Esophagus squamous epithelium (tissue), 5 donors: ENCODE measurements at places on chromosomes 13 and 19.

DNA sequence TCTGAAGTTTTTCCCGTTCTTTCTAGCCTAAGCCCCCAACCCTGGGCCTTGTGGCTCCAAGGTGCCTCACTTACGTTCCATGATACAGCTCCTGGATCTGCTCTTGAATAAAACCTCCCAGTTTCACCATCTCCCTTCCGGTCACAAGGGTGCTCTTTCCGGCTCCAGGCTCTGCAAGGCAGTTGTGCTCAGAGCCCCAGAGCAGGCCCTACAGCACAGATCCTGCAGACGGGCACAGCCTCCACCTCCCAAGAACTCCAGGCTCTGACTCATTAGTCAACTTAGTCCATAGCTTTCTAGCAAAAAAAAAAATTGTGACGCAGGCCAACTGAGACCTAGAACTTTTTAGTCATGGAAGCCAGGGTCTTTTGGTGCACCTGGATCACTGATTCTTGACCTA lies 33.9 kb upstream of the SLC7A10 start:
- no peak for DNase-seq

DNA sequence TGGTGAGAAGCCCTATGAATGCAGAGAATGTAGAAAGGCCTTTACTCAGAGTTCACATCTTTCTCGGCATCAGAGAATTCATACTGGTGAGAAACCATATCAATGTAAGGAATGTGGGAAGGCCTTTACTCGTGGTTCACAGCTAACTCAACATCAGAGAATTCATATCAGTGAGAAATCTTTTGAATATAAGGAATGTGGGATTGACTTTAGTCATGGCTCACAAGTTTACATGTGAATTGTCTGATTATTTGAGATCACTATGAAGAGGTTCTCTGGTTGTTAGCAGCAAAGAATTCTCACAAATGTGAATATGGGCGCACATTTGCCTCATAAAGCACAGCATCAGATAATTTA lies 43.7 kb downstream of the ZNF585A start:
- no peak for DNase-seq

GRCh38 chr13:24614306-24615080 lies 65.7 kb upstream of the ATP12A start:
- DNase-seq = no peak

GRCh38 chr19:8612807-8613171 lies 2.3 kb upstream of the ADAMTS10 start:
- DNase-seq = no peak

GRCh38 chr13:95579303-95579702 lies 26.8 kb downstream of the CLDN10 start:
- DNase-seq = no peak

DNA sequence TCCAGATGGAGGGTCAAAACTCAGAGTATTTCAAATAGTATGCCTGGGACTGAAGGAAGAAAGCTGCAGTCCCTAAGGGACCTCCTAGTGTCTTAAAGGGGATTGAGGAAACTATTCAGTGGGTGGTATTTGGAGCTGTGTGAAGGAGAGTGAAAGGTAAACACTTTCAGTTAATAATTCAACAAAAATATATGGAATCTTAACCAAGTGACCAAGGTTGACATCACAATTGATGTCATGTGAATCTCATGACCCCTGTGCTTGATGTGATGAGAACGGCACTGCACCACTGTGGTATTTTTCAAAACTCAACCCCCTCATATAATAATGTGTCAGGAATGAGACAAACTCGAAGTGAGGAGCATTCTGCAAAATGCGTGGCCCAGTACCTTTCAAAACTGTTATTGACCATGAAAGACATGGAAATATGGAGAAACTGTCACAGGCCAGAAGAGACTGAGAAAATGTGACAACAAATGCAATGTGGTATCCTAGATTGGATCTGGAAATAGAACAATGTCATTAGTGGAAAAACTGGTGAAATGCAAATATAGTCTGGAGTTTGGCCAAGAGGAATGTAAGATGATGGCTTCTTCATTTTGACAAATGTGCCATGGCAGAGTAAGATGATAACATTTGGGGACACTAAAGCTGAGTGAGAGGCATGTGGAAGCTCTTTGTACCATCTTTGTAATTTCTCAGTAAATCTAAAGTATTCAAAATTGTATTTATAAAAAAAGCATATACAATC lies 553.9 kb downstream of the RFC3 start:
- DNase-seq = no peak

GRCh38 chr13:51848674-51849073 lies 3.7 kb upstream of the TMEM272 start:
- DNase-seq = no peak

DNA sequence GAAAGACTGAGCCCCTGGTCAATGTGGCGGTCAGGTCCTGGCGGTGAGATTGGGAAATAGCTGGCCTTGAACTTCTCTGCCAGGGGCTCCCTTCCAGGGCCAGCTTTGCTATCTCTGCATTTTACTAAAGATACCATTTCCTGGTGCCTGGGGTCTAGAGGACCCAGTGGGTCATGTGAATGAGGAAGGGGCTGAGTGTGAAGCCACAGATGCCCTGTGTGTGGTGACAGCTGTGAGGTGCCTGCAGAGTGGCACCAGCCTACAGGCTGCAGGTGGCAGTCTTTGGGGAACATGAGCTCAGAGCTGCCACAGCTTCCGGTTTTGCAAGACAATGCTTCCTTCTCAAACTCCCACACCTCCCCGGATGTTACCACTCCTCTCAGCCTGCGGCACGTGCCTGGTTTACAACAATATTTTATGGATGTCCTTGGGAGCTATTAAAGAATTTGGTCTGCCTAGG lies 5.2 kb upstream of the MLNR start:
- no peak for DNase-seq

- DNase-seq = no peak
These were observed 650.1 kb downstream of the FGF9 start for GRCh38 chr13:22320991-22321390.
